ENCODE measurements at places on chromosomes 1 and 21.

DNA sequence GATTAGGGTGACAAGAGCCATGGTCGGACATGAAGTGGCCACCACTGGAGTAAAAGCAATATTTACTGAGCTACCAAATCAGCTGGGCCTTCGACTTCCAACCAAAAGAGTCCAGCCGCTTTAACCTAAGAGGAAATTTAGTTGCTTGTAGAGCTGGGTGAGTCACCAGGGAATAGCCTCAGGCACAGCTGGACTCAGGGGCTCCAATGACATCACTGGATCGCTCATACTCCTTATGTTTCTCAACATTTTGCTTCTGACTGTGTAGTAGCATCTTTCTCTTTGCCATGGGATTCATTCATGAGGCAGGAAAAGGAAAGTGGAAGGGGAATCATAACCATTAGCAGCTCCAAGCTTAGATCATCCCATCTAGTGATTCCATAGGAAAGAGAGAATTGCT, 664.4 kb downstream of the MATN1 start:
- DNase-seq = no peak

DNA sequence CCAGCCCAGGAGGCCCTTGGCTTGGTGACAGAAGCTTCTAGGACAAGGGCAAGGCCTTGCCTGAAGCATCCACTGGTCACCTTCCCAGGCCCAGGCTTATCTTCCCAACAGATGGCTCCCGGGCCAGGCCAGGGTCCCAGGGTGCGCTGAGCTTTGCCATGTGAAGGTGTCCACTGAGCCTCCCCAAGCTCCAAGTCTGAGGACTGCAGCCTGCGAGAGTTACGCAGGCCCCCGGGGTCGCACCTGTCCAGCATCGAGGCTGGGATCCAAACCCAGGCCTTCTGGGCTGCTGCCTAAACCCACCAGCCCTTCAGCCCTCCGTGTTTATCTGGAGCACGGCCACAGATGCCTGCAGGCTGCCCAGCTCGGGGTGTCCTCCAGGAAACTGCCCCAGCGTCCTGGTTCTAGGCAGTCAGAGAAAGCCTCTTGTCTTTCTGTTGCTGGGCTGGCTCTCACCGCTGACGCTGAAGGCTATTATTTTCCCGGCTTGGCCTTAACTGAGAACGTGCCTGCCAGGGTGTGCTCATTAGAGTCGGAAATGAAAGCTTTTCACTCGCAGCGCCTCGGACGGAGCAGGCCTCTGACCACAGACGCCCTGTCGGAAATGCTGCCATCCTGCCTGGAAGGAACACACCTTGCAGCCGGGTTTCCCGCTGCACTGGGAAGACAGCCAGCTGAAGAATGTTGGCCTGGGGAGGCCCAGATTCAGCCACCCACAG, 71.4 kb downstream of the MEGF6 start:
- DNase-seq = no peak

DNA sequence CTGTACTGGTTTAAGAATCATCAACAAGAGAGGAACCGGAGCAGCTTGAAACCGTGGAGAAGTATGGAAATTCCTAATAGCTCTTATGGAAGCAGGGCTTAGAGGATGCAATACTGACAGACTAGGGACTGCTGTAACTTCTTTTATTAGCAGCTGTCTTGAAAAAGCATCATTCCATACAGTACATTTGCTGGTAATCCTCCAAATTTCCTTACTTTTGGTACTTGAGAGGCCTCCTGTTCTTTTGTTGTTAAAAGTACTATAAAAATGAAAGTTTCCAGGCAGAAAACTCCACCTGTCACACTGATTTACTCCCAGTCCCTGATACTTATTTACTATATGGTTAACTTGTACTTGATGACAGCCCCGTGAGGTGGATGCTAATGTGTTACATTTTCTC, 7.7 kb downstream of the OMA1 start:
- DNase-seq = no peak

GRCh38 chr1:221040691-221041285, 161.5 kb downstream of the HLX start:
- DNase-seq = no peak

- no peak for DNase-seq
These were observed 207.7 kb downstream of the DYRK1A start for GRCh38 chr21:37574316-37574715.

- no peak for DNase-seq
These were observed 52.8 kb upstream of the COL24A1 start for GRCh38 chr1:86209346-86209745.

DNA sequence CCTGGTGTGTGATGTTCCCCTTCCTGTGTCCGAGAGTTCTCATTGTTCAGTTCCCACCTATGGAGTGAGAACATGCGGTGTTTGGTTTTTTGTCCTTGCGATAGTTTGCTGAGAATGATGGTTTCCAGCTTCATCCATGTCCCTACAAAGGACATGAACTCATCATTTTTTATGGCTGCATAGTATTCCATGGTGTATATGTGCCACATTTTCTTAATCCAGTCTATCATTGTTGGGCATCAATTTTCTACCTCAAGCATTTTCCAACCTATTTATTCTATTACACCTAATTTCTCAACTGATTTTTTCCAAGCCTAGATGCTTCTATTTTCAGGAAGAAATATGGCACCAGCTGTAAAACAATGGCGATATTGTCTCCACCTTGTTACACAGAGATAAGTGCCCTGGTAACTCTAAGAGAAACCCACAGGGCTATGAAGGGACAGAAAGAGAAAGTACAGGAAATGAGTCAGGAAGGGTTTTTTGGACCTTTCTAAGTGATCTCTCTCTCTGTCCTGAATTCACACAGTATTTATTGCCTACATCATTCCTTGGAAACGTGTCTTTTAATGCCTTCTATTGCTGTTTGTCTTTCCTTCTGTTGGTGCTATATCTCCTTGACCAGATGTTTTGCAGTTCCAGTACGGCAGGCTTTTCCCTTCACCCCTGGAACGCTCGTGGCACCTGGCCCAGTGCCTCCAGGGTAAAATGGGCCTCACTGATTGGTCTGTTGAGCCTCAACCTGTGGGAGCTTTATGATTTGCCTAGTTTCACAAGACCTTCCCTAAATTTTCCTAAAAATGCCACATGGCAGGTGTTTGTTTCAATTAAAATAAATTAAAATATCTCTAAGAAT, 14.6 kb upstream of the JAK1 start:
- DNase-seq = no peak

- no peak for DNase-seq
These were observed 3.9 kb downstream of the LDLRAD1 start for GRCh38 chr1:54014009-54014629.

GRCh38 chr1:241323514-241324195, 33.4 kb downstream of the RGS7 start:
- no peak for DNase-seq

GRCh38 chr1:173187671-173188237, 19.4 kb downstream of the TNFSF4 start:
- DNase-seq = no peak

GRCh38 chr1:163509114-163509513, 187.4 kb downstream of the NUF2 start:
- DNase-seq = no peak

- DNase-seq = no peak
These were observed 95.8 kb downstream of the CDC7 start for GRCh38 chr1:91596474-91596873.

DNA sequence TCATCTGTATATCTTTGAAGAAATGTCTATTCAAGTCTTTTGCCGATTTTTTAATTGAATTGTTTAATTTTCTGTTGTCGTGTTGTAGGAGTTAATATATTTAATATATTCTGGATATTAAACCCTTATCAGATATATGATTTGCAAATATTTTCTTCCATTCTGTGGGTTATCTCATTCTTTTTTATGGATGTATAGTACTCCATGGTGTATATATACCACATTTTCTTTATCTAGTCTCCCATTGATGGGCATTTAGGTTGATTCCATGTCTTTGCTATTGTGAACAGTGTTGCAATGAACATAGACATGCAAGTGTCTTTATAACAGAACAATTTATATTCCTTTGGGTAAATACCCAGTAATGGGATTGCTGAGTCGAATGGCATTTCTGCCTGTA, 100.3 kb upstream of the DMRTA2 start:
- no peak for DNase-seq

GRCh38 chr1:226479474-226479873, 69.1 kb upstream of the STUM start:
- no peak for DNase-seq

DNA sequence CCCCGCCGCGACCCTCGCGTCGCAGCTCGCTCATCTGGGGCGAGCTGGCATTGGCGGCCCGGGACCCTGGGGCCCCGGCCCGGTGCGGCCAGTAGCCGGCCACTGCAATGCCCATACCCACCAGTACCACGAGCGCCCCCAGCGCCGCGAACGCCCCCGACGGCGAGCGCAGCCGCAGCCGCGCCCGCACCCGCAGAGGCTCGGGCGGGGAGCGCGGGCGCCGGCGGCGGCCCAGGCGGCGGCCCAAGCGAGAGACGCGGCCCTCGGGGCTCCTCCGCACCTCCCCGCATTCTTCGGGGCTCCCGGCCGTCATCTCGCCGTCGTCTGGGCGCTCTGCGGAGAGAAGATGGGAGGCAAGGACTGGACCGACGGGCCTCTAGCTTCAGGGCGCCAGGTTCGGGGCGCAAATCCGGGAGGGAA, 2.2 kb downstream of the TMEM200B start:
- DNase-seq = no peak

GRCh38 chr1:208107425-208108212, 136.6 kb downstream of the PLXNA2 start:
- DNase-seq = no peak

- no peak for DNase-seq
These were observed 11.5 kb downstream of the TNFSF4 start for GRCh38 chr1:173195596-173196088.

- no peak for DNase-seq
These were observed 1371.8 kb upstream of the PRMT6 start for GRCh38 chr1:105684714-105685113.

- DNase-seq = no peak
These were observed 238.2 kb downstream of the PTPRU start for GRCh38 chr1:29474274-29475244.

DNA sequence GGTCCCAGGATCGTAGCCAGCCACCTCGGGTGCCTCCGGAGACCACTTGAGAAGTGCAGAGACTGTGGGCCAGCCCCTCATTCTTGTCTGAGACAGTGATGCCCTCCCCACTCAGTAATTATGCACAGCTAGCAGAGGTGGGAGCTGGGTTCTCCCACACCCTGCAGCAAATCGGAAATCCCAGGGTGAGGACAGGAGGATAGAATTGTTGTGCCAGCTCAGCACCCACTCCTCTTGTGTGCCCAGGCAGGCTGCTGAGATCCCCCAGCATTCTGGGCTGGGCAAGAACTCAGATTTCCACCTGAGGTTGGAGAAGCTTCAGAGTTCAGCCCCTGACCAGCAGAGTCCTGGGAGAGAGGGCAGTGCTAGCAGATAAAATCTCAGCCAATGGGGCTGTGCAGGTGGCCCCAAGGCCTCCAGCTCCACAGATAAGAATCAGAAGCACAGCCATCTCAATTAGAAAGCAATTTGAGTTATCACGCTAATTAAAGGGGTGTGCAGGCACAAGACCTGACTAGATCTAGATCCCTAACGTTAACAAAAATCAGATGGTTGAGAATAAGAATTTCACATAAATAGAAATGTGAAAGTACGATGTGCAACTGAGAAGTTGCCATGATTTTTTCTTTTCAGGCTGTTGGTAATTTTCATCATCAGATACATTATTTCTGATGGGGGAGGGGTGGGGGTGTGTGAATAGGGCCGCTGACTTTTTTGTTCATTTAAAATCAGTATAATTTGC, 45.5 kb upstream of the IRF2BP2 start:
- no peak for DNase-seq

- no peak for DNase-seq
These were observed 65.3 kb upstream of the CNN3 start for GRCh38 chr1:94992161-94992560.

DNA sequence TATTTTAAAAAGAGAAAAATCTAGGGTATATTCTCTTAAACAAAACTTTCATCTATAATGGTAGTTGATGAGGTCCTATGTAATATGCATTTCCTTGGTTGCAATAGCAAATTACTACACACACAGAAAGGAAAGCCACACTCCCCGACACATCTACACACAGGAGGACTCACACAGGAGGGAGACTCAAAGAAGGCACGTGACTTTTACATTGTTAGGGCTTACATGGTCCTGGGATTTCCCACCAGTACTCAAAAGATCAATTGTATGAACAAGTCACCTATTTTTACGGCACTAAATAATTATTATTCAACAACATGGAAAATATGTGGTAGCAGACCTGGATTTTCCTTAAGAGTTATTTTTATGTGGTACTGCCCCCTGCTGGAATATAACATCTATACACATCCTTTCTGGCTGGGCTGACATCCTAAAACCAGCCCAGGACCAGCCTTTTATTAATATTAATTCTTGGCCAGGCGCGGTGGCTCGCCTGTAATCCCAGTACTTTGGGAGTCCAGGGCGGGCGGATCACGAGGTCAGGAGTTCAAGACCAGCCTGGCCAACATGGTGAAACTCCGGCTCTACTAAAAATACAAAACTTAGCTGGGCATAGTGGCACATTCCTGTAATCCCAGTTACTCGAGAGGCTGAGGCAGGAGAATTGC, 33.9 kb upstream of the LGALS8 start:
- no peak for DNase-seq

- DNase-seq = no peak
These were observed 257.6 kb upstream of the USP24 start for GRCh38 chr1:55472784-55473183.

DNA sequence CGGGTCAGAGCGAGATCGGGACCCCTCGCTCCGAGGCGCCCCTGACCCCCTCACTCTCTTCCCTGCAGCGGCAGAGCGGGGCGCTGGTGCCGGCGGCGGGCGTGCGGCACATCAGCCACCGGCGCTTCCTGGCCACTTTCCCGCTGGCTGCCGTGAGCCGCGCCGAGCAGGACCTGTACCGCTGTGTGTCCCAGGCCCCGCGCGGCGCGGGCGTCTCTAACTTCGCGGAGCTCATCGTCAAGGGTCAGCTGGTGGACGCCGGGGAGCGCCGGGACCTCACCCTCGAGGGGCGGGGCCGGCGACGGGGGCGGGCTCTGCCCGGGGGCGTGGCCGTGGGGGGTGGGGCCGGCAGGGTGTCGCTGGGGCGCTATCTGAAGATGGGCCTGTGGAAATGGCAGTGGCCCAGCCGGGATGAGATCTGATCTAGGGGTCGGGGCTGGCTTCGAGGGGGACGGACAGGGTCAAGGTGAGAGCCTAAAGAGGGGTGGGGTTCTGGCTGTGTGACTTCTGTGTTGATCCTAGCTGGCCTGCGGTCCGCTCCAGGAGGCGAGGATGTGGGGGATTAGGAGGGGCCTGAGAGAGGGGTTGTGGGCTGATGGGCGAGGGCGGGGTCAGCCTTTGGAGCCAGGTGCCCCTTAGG, 23.6 kb downstream of the PTPRU start:
- no peak for DNase-seq

DNA sequence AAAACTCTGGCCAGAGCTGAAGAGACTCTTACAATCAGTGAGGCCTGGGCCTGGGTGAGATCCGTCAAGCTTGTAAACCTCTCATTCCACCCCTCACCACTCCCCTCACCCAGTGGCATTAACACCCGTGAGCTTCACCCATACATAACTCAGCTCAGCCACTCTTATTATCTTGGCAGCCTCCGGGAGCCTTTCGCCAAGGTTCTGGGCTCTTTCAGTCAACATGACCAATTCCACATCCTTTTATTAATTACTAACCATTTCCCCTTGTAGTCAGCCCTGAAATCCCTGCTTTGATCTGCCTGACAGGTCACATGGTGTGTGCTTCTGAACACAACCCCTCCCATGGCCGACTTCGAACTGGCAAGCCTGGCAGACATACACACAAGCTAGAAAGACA, 134.8 kb downstream of the SETD4 start:
- no peak for DNase-seq

- DNase-seq = no peak
These were observed 90.1 kb upstream of the BCL10 start for GRCh38 chr1:85366391-85367170.

- no peak for DNase-seq
These were observed 31.1 kb downstream of the HUNK start for GRCh38 chr21:31903896-31904295.

All from naive thymus-derived CD8-positive, alpha-beta T cell (primary cell).